ENCODE measurements at places on chromosomes 11 and 22.
A peak's percentile ranks its signal among the peaks of the same experiment; 100 is the strongest.

- no peak for DNase-seq
These were observed 24.8 kb upstream of the CYB5R3 start for GRCh38 chr22:42673898-42674401.

- no peak for DNase-seq
These were observed 222.4 kb upstream of the CNTN5 start for GRCh38 chr11:98798333-98798732.

DNA sequence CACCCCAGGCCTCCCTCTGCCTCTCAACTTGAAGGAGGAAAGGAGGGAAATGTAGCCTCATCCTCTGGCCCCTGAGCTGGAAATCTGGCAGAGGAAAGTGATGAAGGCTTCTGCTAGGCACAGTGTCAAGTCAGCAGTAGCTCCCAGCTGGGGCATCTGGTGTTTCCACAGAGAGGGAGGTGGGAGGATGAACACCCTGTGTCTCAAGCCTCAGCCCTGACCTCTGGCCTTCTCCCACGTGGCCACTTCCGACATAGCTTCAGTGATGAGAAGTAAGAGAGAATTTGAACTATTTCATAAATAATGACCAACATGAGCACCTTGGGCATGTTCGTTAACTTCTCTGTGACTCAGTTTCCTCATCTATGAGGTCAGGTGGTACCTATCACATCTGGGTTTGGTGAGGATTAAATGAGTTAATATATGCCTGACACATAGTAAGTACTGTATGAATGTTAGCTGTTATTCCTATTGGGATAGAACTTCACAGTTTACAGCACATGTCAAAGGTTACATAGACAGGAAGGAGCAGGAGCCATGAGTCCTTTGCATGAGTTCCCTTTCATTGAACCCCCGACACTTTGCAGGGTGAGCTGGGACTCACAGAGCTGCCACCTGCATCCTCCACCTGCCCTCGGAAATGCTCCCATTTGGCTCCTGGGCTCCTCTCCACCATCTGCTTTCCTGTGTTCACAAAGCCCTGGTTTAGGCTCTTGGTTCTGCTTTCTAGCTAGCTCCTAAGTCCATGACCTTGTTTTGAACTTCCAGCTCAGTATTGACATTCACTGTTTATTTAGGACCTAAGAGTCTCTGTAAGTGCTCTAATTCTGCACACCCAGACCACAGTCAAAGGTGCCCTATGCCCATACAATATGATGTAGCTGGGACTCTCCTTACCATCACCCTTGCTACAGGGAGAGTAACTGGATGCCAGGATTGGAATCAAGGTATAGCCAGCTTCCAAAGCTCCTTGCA, 61.7 kb downstream of the CSNK2A3 start:
- no peak for DNase-seq

GRCh38 chr22:37069319-37069718, 17.8 kb downstream of the KCTD17 start:
- no peak for DNase-seq

- DNase-seq = no peak
These were observed 4.2 kb upstream of the NEAT1 start for GRCh38 chr11:65418431-65418680.

- no peak for DNase-seq
These were observed 462.8 kb downstream of the INSC start for GRCh38 chr11:15577519-15577918.

- DNase-seq = no peak
These were observed 88.1 kb downstream of the RRAS2 start for GRCh38 chr11:14270690-14271542.

- no peak for DNase-seq
These were observed 15.5 kb downstream of the TREH start for GRCh38 chr11:118663902-118664301.

- DNase-seq = peak; percentile 40
These were observed 43.3 kb downstream of the SNX19 start for GRCh38 chr11:130872981-130873380.

- no peak for DNase-seq
These were observed 9.7 kb downstream of the TEAD1 start for GRCh38 chr11:12683874-12684273.

DNA sequence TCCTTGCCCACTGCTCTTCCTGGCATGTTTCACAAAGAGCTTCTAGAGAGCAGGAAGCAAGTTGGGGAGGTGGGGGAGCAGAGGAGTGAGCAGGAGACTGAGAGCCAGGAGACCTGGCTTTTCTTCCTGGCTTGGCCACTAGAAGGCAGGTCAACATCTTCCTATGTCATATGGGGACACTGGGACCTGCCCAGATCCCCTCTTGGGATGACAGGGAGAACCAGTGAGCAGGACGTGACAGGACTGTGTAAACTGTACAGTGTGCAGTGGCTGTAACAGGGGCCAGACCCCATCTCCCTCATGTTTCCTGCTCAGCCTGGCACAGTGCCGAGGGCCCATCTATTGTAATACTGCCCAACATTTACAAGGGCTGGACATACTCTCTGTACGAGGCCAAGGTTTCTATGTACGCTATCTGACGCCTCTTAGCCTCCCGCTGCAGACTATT, 29.4 kb downstream of the GDPD5 start:
- DNase-seq = no peak

GRCh38 chr11:114156782-114157181, 97.3 kb downstream of the ZBTB16 start:
- DNase-seq = no peak

DNA sequence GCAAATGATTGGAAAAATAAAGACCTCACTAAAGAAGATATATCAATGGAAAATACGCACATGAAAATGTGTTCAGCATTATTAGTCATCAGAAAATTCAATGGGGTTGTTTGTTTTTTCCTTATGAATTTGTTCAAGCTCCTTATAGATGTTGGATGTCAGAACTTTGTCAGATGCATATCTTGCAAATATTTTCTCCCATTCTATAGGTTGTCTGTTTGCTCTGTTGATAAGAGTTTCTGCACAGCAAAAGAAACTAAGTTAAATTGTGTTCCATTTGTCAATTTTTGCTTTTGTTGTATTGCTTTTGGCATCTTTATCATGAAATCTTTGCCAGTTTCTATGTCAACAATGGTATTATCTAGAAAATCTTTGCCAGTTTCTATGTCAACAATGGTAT, 633.9 kb upstream of the CHORDC1 start:
- DNase-seq = no peak

- no peak for DNase-seq
These were observed 5.0 kb upstream of the MTNR1B start for GRCh38 chr11:92964471-92964870.

GRCh38 chr11:126403658-126404057, 48.2 kb downstream of the ST3GAL4 start:
- DNase-seq = no peak

DNA sequence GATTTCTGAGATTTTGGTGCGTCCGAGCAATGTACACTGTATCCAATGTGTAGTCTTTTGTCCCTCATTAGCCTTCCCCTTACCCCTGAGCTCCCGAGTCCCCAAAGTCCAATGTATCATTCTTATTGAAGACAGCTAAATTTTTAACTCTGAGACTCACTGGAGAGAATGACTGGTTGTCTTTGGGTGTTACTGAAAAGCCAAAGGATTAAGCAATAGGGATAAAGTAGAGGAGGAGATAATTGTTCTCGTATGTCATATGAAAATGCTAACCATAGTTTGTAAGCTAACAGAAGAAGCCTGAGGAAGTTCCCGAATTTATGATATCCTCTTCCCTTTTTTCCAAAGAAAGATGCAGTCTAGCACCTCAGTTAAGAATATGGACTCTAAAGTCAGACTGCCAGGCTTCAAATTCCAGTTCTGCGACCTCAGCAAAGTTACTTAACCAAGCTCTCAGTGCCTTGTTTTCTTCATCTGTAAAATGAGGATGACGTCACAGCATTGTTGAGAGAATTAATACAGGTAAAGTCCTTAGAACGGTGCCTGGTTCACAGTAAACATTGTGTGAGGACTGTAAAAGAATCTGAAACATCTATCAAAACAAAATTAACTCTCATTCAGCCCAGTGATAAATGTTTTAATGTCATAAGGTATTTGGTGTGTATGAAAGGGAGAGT, 1.6 kb upstream of the MSANTD2 start:
- no peak for DNase-seq

DNA sequence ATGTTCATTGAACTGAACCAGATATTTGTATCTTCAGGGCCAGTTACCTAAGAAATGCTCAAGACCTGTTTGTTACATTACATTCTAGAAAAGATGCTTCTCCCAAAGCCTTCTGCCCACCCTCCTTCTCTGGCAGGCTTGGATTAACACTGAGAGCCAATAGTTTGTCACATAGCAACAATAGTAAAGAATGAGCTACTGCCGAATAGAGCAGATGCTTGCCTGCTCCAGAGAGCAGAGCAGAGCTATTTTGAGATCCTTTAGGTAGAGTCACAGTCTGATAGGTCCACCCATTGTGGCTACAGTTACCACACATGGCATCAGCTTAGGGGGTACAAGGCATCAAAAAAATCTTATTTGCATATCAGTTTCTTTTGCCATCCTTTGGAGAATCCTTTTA, 13.5 kb upstream of the EP300 start:
- DNase-seq = no peak

DNA sequence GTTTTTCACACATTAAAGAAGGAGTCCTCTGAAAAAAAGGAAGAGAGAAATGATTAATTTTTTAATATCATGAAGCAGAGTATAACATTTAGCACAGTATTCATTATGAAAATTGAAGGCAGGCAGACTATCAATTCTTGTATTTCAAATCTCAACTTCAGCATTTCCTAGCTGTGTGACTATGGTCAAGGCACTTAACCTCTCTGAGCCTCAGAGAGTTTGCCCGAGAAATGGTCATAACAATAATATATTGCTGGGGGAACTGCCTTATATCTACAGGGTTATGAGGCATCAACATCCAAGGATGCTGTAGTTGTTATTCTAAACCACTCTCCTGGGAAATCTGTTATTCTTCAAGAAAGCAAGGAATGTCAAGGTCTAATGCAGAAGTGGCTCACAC, 1.1 kb downstream of the MS4A18 start:
- DNase-seq = no peak

- DNase-seq = no peak
These were observed 7.6 kb upstream of the FJX1 start for GRCh38 chr11:35610631-35611030.

DNA sequence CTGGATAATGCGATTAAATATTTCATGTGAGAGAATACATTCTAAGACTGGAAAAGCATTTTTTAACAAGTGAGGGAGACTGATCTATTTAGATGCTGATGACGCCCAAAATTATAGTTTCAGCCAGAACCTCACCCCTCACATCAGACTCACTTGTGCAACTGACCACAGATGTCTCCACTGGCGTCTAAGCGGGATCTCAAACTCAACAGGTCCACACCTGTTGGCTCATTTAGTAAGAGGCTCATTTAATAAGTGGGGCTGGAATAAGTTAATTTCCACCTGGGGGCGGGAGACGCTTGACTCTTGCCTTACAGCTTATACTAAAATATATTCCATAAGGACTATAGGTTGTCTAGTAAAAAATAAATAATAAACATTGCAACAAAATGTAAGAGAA, 47.5 kb downstream of the MORC2 start:
- no peak for DNase-seq

DNA sequence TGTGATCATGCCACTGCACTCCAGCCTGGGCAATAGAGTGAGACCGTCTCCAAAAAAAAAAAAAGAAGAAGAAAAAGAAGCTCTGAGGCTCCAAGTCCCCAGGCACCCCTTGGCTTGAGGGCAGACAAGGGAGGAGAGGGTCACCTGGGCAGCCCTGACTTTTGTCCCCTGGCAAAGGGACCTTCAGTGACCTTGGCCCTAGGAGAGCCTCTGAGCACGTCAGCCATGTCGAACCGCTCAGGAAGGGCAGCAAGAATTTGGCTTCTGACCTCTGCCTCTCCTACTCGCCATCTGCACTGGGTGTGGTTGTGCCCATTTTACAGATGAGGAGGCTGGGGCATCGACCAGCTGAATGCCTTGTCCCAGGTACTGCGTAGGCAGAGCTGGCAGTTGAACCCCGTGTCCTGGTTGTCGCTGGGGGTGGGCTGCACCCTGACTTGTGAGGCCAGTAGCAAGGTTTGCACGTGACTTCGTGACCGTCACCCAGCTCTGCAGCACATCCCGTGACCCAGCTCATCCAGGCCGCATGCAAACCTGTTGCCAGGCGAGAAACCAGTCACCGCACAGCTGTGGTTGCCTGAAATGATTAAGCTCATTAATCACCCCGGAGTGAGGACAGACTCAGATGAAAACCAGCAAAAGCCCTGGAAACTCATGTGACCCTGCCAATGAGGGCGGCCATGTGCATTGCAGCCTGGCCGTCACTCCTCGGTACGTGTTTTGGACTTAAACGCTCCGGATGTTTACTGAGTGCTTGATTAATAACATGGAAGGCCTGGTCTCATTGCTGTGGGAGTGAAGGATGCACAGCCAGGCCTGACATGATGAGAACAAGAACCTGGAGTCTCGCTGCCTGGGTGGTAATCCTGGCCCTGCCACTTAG, 47.7 kb upstream of the PPP6R3 start:
- DNase-seq = peak; percentile 50

GRCh38 chr11:12762278-12762677, 88.1 kb downstream of the TEAD1 start:
- no peak for DNase-seq

DNA sequence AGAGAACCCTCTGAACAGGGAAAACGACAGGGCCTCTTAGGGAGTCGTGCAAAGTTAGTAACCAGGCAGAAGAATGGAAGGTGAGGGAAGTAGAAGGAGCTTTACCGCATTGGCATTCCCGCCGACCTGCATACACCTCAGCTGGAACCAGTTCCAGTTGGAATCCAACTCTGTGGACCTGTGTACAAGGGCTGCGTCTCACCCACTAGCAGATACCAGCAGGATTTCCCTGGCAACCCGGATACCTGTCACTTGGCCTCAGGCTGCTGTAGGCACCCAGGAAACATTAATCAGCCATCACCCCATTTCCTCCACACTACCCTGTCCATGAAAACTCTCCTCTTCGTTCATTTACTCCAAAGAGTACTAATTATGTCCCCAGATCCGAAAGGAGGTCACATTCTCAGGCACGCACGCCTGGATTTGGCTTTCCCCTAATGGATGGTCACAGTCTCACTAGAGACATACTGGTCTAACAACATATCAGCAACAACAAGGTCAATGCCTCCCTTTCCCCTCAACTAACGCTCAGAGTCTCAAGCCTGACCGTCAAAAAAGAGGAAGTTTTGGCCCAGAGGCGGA, 842 bp downstream of the ARFGAP2 start:
- no peak for DNase-seq

- no peak for DNase-seq
These were observed 13.2 kb downstream of the HSD17B12 start for GRCh38 chr11:43693731-43694130.

DNA sequence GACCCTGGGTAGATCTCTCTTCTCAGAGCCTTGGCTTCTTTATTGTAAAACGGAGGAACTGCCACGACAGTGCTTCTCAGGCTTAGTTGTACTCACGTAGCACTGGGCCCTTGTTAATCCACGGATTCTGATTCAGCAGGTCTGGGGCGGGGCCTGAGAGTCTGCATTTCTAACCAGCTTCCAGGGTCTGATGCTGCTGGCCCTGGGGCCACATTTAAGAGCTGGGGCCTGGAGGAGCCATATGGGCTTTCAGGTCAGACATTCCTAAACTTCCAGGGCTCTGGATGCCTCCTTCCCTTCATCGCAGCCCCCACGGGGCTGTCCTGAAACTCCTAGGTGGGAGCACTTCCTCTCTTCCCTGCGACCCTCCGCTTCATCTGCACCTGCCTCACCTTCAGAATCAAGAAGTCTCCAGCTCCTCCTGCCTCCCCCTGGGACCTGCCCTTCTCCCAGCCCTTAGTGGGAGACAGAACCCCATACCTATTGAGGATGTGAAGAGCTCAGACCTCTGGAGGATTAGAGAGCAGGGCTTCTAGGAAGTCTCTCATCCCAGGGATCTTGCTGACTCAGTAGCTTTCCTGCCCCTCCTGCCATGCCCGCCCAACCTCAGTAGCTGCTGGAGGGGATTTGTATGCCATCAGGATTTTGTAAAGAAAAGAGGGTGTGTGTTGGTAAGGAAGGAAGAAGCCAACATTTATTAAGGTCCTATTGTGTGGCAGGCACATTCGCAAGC, 92.5 kb downstream of the LRRC32 start:
- no peak for DNase-seq

Measured in fibroblast of skin of back (primary cell).